ENCODE measurements at places on chromosomes 12 and 14. TPM values are rescaled to one million over a fixed set of nuclear protein-coding genes. Genes with fewer than 3 reads are reported as not detected.

Gene KCNC2
- total RNA-seq: not detected

Gene DNAAF2
- 9.7 TPM for total RNA-seq

Gene SCN8A
- total RNA-seq: 0.50 TPM

Gene PLEKHD1
- 0.12 TPM for total RNA-seq

DNA sequence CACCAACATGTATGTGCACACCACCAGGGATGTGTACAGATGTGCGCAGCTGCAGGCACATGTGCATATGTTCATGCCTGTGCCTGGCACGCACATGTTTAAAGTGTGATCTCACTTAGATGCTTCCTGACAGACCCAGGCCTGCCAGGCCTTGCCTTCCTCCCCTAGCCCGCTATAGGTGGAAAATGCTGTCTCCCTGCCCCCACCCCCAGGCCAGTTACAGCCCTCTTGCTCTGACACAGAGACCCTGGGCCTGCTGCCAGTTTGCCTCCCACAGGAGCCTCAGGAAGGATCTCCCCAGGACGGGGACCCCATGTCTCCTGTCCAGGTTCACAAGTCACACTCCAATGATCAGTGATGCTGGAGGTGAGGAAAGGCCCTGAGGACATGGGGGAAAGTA lies 21.6 kb downstream of the FIGNL2 start:
- DNase-seq: no peak

DNA sequence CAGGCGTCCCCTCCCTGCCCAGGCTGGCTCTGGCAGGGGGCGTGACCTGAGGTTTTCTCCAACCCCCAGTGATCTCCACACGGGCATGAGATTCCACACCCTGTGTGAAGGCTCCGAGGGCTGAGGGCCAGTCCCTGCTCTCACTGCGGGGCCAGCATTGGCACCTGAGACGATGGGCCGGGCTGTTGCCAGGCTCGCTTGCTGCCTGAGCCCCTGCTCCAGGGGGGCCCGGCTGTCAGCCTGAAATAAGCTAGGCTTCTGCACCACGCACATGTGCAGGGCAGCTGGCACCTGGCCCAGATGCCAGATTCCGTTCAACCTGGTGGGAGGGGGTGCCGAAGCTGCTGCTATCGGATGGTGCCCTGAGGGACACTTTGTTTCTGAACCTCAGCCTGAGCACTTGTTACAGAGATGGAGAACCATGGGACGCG lies 196.5 kb upstream of the PRMT8 start:
- DNase-seq: no peak

GRCh38 chr14:70358631-70359030 lies 852 bp downstream of the COX16 start:
- no peak for DNase-seq

DNA sequence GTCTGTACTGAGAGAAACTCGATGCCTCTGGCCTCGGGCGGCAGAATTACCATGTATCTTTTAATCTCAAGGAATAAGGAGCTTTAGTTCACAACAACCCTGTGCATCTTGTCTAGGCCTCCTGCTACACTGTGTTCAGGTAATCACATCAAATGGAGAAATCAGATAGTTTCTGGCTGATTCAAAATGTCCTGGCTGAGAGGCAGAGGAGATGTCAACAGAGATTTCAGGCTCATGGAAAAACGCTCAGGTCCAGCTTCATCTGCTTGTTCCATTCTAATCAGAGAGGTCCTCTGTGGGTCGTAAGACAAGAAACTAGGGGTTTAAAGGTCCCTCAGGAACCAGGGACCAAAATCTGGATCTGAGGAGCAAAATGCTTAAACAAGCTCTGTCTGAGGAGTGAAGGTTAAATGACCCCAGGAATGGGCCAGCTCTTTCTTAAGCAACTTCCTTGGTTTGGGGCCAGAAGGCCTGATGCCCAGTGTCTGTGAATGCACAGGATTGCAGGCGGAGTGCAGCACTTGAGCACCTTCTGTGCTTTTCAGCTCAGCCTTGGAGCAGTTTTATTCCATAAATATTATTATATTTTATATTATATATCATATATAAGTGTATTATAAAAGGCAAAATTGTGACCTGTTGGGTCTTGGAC lies 170.2 kb upstream of the PRICKLE1 start:
- DNase-seq: no peak

DNA sequence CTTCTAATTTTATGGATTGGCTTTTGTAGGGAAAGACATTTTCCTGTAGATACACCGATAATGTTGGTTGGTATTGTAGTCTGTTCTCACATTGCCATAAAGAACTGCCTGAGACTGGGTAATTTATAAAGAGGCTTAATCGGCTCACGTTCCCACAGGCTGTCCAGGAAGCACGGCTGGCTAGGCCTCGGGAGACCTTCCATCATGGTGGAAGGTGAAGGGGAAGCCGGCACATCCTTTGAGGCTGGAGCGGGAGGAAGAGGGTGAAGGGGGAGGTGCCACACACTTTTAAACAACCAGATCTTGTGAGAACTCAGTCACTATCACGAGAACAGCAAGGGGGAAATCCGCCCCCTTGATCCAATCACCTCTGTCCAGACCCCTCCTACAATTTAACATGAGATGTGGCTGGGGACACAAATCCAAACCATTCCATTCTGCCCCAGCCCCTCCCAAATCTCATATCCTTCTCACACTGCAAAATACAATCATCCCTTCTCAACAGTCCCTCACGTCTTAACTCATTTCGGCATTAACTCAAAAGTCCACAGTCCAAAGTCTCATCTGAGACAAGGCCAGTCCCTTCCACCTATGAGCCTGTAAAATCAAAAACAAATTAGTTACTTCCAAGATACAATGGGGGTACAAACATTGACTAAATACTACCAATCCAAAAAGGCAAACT lies 66.7 kb upstream of the EIF5 start:
- DNase-seq: no peak

DNA sequence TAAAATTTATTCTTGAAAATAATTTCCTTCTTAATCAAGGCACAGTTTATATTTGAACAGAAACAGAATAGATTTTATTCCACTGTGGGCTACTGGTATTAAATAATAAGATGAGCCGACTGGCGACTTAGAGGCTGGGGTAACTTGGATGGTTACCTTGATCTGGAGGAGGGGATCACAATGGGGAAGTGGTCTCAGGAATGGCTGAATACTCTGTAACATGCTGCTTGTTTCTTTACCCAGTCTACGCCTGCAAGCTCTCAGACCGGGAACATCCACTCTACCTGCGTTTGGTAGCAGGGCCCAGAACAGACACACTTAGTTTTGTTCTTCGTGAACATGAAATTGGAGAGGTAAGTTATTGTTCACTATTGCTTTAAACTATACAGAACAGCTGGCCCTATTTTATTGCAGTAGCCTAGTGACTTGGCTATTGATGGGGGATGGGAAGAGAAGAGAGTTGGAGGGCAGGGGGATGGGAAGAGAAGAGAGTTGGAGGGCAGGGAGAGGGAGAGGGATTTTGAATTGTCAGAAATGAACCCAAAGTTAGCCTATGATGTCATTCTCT lies 67.9 kb downstream of the GNS start:
- no peak for DNase-seq

DNA sequence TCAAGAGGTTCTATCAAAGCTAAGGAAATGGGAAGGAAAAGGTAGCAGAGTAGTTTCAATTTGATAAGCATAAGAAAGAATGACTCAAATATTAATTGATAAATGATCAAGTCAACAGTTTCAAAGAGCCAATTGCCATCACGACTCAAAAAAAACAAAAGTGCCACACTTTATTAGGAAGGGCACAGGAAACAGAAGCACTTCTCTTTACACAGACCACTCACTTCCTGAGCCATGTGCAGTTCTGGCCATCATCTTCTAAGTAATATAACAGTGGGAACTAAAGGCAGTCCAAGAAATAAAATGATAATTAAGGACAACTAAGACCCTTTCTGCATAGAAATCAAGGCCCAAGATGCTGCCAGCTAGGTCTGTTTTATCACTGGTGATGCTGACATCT lies 13.2 kb downstream of the TM7SF3 start:
- DNase-seq: no peak

DNA sequence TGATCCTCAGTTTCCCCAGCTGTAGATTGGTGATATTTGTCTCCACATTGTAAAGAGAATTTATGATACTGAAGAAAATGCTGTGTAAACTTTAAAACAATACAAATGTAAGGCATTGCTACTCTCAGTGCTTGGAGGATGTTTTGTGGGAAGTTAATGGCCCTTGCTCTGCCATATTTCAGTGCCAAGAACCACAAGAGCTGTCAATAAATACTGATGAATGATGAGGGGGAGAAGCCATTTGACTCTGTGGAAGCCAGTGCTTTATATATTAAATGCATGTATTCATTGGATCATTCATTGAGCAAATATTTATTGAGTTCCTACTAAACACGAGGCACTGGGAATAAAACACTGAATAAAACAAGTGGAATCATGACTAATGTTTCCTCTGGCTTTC lies 30.8 kb downstream of the CACNA1C start:
- no peak for DNase-seq

- DNase-seq: no peak
These were observed 52.9 kb downstream of the PEBP1 start for GRCh38 chr12:118188690-118189371.

DNA sequence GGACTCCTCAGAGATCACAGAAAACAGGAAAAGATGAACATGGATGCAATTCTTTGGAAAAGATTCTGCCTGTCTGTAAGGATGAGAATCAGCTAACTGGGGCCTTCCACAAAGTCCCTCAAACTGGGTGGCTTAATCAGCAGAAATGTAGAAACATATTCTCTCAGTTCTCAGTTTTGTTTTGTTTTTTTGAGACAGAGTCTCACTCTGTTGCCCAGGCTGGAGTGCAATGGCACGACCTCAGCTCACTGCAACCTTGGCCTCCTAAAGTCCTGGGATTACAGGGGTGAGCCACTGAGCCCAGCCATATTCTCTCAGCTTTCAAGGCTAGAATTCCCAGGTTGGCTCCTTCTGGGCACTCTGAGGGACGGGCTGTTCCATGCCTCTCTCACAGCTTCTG lies 38.2 kb upstream of the CLIP1 start:
- no peak for DNase-seq

GRCh38 chr12:112900298-112901145 lies 6.2 kb upstream of the OAS1 start:
- DNase-seq: no peak

DNA sequence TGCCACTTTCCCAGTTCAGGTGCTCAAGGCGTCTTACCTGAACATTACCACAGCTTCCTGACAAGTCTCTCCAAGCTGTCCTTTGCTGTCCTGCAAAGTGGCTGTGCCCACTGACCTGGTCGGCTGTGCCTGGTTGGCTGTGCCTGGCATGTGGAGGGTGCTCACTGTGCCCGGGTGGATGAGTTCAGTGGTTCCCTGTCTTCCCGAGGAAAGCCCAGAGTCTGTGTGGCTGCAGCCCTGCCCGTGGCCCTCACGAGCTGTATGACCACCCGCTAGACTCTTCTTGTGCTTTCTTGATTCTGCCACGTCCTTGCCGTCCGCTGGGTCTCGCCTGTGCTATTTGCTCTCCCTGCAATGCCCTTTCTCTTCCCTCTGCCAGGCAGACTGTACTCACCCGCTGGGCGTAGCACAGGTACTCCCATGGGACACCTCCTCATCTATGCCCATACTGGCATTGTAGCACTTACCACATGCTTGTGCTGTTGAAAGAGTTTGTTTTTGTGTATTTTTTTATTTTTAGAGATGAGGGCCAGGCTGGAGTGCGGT lies 95.9 kb downstream of the TSPAN9 start:
- DNase-seq: no peak

GRCh38 chr12:54560374-54560858 lies 11.0 kb downstream of the PDE1B start:
- DNase-seq: peak; percentile 71

- DNase-seq: no peak
These were observed 284.3 kb downstream of the FUT8 start for GRCh38 chr14:65696801-65697200.

- no peak for DNase-seq
These were observed 57.9 kb downstream of the RFLNA start for GRCh38 chr12:124352839-124353238.

DNA sequence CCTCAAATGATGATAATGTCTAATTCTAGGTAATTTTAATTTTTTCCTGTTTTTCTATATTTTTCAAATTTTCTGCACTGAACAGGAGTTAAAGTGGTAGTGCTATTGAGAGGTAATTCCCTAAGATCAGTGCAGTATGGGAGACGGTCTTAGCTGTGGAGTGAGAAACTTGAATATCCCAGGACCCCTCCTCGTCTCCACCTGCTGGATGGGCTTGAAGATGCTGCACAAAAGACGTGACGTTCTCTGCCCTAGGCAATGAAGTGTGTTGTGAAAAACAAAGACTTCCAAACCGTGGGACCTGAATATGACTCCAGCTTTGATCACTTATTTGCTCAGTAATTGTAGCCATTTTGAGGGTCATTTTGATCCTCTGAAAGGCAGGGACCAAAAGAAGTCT lies 298.1 kb downstream of the VRK1 start:
- no peak for DNase-seq
